Glutamatergic neuron (in vitro differentiated cells): ENCODE measurements at places on chromosomes 4 and X. TPM values are rescaled to one million over a fixed set of nuclear protein-coding genes. Genes with fewer than 3 reads are reported as not detected.

Gene MGARP
- total RNA-seq: 0.69 TPM

Gene NPY2R
- total RNA-seq: not detected

Gene ZNF157
- 2.9 TPM for total RNA-seq

Gene UCHL1
- total RNA-seq: 1,012 TPM

Gene PABPC1L2B
- total RNA-seq: 1.5 TPM

Gene CABS1
- not detected for total RNA-seq

Gene SPANXC
- not detected for total RNA-seq

Gene IQCM
- not detected for total RNA-seq

Gene TCEAL2
- total RNA-seq: 6.3 TPM

Gene DUSP9
- 0.61 TPM for total RNA-seq

Gene CFI
- not detected for total RNA-seq

DNA sequence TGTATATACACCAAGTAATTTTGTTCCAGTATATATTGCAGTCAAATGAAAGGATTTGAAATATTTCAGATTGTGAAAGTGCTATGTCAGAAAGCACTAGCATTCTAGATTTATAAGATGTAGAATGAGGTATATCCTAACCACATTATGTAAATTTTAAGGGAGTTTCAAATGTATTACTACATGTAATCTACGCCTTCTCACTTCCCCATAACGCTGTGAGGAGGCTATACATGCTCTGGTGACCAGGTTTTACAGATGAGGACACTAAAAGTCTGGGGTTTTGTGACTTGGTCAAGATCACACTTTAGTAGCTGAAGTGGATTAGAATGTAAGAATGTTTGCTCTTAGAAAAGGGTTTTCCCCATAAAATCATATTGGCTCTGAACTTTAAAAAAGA is 8.1 kb downstream of the ENPEP start:
- no peak overlapping the region for H3K27ac ChIP-seq
- no peak for DNase-seq
- no peaks in the 10 kb centered on the region for H3K27me3 ChIP-seq
- peaks cover 17% of the 10 kb centered on the region for H3K4me1 ChIP-seq
- no peak overlapping the region for H3K4me3 ChIP-seq

DNA sequence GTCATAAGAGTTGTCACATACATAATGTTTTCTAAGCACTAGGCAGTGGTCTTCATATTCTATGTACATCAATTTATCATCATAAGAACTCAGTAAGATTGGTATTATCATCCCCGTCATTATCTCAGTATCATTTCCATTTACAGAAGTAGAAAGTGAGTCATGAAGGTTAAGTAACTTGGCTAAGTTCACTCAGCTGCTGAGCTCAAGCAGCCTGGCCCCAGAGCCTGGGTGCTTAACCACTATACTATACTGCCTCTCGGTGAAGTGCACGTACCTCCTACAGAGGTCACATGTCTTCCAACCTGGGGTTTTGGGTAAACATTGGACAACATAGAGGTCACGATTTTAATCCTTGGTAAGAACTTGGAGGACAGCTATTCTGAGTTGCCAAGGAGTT is 161.5 kb upstream of the GATB start:
- H3K4me1 ChIP-seq: no peaks in the 10 kb centered on the region
- no peaks in the 10 kb centered on the region for H3K27me3 ChIP-seq
- H3K4me3 ChIP-seq: no peak overlapping the region
- peaks cover 4% of the 10 kb centered on the region for H3K36me3 ChIP-seq
- H3K27ac ChIP-seq: no peak overlapping the region

- peaks cover 2% of the 10 kb centered on the region for H3K4me1 ChIP-seq
- H3K27me3 ChIP-seq: peaks cover 2% of the 10 kb centered on the region
- H3K36me3 ChIP-seq: no peaks in the 10 kb centered on the region
- H3K27ac ChIP-seq: no peak overlapping the region
- DNase-seq: no peak
Measured at GRCh38 chr4:86543560-86544309, 50.4 kb upstream of the PTPN13 start.

DNA sequence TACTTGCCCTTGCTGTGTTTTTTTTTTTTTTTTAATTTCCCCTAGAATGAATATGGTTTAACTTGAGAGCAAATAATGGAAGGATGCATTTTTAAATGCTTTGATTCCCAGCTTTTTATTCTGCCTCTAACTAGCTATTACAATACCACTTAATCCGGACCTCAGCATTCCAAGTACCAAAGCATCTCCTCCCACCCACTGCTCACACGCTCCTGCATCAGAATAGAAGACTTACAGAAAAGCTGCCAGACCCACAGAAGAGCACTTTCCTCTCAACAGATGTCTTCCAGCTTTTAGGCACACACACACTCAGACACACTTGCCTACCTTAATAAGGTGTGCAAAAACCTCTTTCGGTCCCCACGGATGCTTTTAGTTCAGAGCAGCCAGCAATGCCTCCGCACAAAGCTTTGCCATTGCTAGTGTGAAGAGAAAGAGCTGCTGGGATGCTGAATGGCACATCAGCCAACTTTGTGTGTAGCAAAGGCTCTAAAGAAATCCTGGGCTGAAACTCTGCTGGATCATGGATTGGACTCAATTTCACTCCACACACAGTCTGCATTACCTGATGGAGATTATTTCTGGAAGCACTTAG is 1056.2 kb downstream of the DMD start:
- H3K4me3 ChIP-seq: no peak overlapping the region
- H3K4me1 ChIP-seq: peaks cover 4% of the 10 kb centered on the region
- no peak for DNase-seq
- H3K36me3 ChIP-seq: no peaks in the 10 kb centered on the region
- no peak overlapping the region for H3K27ac ChIP-seq

DNA sequence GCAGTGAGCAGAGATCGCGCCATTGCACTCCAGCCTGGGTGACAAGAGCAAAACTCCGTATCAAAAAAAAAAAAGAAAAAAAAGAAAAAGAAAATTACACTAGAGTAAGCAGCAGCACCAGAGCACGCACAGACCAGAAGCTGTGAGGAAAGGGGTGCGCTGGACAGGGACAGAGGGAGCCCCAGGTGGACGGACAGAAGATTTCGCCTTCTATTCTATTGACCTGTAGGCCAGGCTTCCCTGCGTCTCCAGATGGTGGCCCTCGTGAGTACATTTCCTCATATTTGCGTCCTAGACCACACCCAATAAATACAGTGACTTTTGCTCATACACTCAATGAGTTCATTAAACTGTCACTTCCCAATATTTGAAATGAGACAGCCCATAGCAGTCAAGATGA is 19.1 kb downstream of the MTNR1A start:
- H3K27ac ChIP-seq: no peak overlapping the region
- no peak overlapping the region for H3K4me3 ChIP-seq
- no peak for DNase-seq
- peaks cover 9% of the 10 kb centered on the region for H3K36me3 ChIP-seq
- H3K27me3 ChIP-seq: peaks cover 1% of the 10 kb centered on the region

GRCh38 chrX:31038575-31039326 is 33.1 kb downstream of the FTHL17 start:
- H3K36me3 ChIP-seq: no peaks in the 10 kb centered on the region
- H3K4me1 ChIP-seq: peaks cover 3% of the 10 kb centered on the region
- peak; percentile 47 for DNase-seq
- H3K27ac ChIP-seq: peak overlapping the region; percentile 74

DNA sequence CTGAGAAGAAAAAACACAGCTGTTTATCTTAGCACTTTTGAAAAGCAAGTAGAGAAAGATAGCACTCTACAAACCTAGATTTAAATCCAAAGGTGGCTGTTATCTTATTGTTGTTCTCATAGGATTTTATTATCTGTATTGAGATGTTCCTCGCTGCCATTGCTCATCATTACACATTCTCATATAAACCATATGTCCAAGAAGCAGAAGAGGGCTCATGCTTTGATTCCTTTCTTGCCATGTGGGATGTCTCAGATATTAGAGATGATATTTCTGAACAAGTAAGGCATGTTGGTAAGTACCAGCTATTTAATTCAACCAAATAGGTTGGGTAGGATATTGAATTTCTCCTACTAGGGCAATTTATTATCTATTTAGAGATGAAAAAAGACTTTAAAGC is 16.4 kb downstream of the TMEM184C start:
- no peaks in the 10 kb centered on the region for H3K27me3 ChIP-seq
- H3K4me3 ChIP-seq: no peak overlapping the region
- H3K4me1 ChIP-seq: no peaks in the 10 kb centered on the region
- no peak for DNase-seq
- H3K27ac ChIP-seq: no peak overlapping the region
- no peaks in the 10 kb centered on the region for H3K36me3 ChIP-seq

GRCh38 chr4:150337734-150338133 is 244.2 kb upstream of the MAB21L2 start:
- DNase-seq: no peak
- no peak overlapping the region for H3K4me3 ChIP-seq
- no peak overlapping the region for H3K27ac ChIP-seq
- no peaks in the 10 kb centered on the region for H3K27me3 ChIP-seq

DNA sequence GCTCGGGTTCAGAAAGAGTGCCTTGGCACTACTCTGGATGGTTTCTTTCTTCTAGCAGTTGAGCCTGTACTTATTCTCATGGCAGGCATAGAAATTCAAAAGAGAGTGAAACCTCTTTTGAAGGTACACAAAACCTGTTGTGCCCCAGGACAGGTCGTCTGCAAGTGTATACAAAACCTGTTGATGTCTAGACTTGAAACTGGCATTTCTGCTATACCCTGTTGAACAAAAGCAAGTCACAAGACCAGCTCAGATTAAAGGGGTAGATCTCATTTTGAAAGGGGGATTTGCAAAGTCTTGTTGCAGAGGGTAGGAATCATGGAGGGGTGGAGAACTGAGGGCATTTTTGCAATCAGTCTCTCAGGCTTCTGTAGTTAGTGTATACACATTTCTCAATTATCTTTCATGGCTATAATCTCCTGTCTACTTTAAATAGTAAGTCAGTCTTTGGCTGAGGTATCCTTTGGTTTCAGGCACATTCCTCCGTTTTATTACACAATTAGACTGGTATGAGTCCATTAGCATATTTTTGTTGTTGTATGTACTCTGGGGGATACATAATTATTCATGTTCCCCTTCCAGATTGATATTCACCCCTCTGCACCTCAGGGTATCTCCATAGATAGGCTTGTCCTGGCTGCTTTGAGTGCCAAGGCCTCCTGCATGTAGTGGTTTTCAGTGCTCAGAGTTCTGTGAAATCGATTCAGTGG is 251.4 kb downstream of the DTHD1 start:
- H3K27me3 ChIP-seq: no peaks in the 10 kb centered on the region
- no peak overlapping the region for H3K27ac ChIP-seq
- H3K4me3 ChIP-seq: no peak overlapping the region
- H3K4me1 ChIP-seq: peaks cover 1% of the 10 kb centered on the region

- no peak overlapping the region for H3K4me3 ChIP-seq
- no peak overlapping the region for H3K27ac ChIP-seq
- no peaks in the 10 kb centered on the region for H3K36me3 ChIP-seq
- no peak for DNase-seq
- H3K27me3 ChIP-seq: no peaks in the 10 kb centered on the region
Measured at GRCh38 chr4:85431156-85431555, 43.8 kb upstream of the ARHGAP24 start.

DNA sequence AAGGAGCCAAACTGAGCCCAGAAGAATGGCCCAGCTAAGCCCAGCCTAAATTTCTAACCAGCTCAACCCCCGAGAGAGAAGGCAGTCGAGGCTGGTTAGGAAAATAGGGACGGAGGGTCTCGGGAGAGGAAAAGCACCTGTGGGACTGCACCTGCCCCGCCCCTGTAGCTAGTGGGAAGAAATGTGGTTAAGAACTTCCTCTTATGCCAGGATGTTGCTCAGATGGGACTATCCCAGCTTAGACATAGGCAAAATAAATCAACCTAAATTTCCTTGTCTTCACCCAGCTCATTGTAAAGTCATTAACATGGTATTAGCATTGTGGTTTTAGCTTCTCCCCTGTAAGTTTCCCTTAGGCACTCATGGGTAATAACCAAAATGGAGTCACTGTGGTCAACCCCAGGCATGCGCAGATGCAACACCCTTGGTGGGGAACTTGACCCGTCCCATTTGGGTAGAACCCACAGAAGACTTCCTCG is 86.8 kb downstream of the ZNF718 start:
- peaks cover 3% of the 10 kb centered on the region for H3K4me1 ChIP-seq
- no peak overlapping the region for H3K4me3 ChIP-seq

DNA sequence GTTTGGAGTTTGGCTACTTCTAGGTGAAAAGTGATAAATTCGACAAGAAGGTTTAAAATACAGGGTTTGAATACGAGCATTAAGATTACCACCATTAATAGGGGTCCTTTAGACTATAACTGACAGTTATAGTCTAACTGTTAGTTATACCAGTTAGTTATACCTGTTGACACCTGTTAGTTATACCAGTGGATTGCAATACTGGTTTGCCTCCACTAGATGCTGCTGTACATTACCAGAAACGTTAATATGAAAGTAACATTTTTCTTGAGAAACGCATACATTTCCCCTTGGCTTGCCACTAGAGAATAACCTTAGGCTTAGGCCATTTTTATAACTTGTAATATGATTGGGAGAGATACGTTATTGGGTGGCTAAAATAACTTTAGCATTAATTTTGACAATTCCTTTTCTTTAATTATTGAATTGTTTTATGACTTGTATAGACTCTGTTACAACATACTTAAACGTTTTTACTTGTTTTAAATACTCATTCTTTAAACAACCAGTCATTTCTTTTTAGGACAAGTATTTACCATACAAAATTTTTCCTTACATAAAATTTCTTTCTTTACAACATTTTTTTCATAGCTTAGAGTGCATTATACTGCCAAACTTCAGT is 911.2 kb downstream of the FSTL5 start:
- no peak overlapping the region for H3K27ac ChIP-seq
- peaks cover 6% of the 10 kb centered on the region for H3K36me3 ChIP-seq
- H3K4me1 ChIP-seq: no peaks in the 10 kb centered on the region

DNA sequence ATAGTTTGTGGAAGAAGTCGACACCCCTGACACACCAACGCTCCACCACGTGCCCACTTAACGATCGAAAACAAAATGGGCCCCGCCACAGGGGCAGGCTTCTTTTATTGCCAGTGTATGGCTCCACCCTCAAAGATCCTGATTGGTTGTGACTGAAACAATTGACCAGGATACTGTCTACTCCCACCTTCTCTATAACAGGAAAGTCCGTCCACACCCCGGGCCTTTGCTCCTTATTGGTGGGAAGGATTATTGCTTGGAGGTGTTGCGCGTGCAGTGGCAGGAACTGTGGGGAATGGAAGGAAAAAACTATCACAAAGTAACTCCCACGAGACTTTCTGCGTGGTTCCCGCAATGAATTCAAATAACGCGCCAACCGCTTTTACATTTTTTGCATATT is at the start of gene USP26:
USP26 (minus strand) TSS at position 79 of the 400 bp plus-strand sequence. CDS start 68,889 bp downstream, outside the sequence.
- no peak within 1 kb of the TSS for H3K4me3 ChIP-seq
- no peaks in the 10 kb centered on the region for H3K4me1 ChIP-seq
- no peaks in the 10 kb centered on the region for H3K27me3 ChIP-seq
- H3K36me3 ChIP-seq: no peaks in the 10 kb centered on the region
- no peak within 1 kb of the TSS for H3K27ac ChIP-seq
- no peak for DNase-seq

DNA sequence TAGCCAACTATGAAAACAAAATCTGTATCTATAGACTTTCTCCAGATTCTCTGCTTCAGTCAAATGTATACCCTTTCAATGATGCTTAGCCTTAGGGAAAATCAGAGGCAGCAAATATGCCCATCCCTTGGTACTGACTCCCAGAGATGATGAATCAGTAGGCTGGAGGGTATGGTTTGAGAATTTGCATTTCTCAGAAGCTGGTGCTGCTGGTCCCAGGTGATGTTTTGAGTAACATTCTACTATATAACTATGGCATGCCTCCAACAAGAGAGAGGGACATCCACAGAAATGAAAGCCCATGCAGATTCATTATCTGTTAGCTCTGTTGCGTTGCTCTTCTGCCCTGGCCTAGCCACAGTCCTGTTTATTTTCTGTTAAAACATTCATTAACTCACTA is 13.6 kb downstream of the TNIP3 start:
- no peak for DNase-seq
- no peaks in the 10 kb centered on the region for H3K36me3 ChIP-seq
- H3K27me3 ChIP-seq: no peaks in the 10 kb centered on the region
- no peak overlapping the region for H3K4me3 ChIP-seq
- no peak overlapping the region for H3K27ac ChIP-seq
